ENCODE measurements at places on chromosomes 1 and 21.

DNA sequence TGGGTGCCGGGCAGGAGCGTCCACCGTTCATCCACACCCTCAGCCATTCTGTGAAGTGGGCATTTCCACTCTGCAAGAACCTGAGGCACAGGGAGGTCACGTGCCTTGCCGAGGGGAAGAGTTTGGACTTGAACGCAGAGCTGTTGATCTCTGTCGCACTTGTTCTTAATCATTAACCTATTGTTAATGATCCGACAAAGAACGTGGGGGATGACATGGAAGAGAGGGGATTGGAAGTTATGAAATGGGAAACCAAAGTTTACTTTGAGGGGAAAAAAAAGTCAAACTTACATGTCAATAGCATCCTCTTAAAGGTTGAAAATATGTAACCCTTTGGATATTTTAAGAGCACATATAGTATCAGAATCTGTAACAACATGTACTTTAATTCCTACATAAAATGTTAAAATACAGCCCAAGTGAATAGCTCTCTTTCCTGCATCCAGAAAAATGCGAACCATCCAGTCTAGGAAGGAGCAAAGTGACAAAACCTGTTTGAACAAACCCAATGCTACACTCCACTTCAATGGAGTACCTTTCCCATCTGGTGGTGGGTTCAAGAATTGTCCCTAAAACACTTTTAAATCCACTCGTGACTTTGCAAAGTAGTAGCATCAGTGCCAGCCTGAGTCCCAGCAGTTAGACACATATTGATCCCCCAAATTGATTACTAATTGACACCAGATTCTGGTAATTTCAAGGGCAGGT lies 75.5 kb downstream of the SETD4 start:
- DNase-seq: no peak

GRCh38 chr1:110645821-110646735 lies 28.7 kb downstream of the KCNA3 start:
- DNase-seq: no peak

- no peak for DNase-seq
Observed at GRCh38 chr1:64263335-64263734, 59.9 kb downstream of the UBE2U start.

GRCh38 chr1:214296860-214297745 lies 16.1 kb downstream of the SMYD2 start:
- no peak for DNase-seq

DNA sequence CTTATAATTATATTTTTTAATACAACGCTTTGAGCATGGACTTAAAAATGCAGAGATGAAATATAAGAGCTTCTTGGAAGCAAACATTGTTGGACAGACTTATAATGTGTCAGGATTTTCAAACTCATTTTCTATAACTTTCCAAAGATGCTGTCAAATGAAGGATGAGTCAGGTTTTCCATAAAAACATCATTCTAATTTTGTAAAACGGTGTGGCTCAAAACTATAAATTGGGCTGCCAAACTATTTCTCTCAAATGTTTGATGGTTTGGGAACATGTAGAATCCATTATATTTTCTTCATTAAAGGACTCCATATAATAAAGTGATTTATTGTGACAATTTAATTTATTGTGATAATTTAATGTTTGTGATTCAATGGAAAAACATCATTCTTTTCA lies 511.2 kb downstream of the USP25 start:
- DNase-seq: no peak

GRCh38 chr1:21781815-21782348 lies 1.1 kb downstream of the USP48 start:
- DNase-seq: no peak

- no peak for DNase-seq
Observed at GRCh38 chr1:31598980-31599379, 18.5 kb upstream of the HCRTR1 start.

- no peak for DNase-seq
Observed at GRCh38 chr1:82844911-82845827, 1044.4 kb downstream of the ADGRL2 start.

DNA sequence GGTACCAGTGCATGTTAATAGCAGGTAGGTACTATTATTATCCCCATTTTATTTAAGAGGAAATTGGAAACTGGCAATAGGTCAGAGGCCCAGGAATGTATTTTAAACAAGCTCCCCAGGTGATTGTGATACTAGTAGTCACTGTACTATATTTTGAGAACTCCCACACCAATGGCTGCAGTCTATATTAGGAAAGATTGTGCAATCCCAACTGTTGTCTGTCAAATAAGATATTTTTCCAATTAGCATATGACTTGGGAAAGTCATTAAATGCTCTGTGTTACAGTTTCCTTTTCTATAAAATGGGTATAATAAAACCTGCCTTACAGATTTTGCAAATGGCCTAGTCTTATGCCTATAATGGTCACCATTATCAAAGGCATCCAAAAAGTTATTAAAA lies 94.2 kb upstream of the DMRTA2 start:
- DNase-seq: no peak

GRCh38 chr1:156194300-156194652 lies 372 bp downstream of the SLC25A44 start:
- no peak for DNase-seq

- DNase-seq: no peak
Observed at GRCh38 chr1:87826681-87827251, 498.1 kb downstream of the LMO4 start.

- no peak for DNase-seq
Observed at GRCh38 chr1:42258218-42258617, 76.8 kb downstream of the FOXJ3 start.

- DNase-seq: no peak
Observed at GRCh38 chr1:234536741-234537140, 57.8 kb upstream of the TARBP1 start.

GRCh38 chr1:67612788-67613241 lies 72.2 kb upstream of the GADD45A start:
- no peak for DNase-seq

DNA sequence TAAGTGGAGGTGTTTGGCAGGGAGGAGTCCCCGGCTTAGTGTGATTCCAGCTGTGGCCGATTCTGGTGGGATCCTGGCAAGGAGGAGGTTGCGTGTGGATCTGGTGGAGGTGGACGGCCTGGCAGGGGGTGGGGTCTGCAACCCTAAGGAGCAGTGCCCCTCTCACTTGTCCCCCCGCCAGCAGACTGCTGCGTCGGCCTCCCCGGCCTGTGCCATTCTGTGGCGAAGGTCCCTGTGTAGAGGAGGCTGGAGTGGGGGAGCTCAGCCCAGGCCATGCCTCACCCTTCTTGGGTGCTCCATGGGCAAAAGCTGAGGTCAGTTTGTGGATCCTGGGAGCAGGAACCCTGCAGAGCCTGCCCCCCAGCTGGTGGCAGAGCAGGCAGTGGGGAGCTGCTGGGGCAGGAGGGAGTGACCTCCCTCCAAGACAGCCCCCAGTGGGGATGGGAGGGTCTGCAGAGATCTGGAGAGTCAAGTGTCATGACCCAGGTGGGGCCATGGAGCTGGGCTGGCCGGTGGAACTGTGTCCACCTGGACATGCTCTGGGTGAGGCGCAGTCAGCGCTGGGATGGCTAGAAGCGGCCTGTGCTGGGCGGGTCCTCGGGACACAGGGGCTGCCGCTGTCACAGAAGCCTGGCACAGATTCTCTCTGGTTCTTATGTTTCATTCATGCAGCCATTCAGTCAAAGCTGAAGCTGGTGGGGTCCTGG lies 5.3 kb downstream of the MIB2 start:
- DNase-seq: no peak

- no peak for DNase-seq
Observed at GRCh38 chr1:10516925-10517676, 42.4 kb downstream of the PEX14 start.

DNA sequence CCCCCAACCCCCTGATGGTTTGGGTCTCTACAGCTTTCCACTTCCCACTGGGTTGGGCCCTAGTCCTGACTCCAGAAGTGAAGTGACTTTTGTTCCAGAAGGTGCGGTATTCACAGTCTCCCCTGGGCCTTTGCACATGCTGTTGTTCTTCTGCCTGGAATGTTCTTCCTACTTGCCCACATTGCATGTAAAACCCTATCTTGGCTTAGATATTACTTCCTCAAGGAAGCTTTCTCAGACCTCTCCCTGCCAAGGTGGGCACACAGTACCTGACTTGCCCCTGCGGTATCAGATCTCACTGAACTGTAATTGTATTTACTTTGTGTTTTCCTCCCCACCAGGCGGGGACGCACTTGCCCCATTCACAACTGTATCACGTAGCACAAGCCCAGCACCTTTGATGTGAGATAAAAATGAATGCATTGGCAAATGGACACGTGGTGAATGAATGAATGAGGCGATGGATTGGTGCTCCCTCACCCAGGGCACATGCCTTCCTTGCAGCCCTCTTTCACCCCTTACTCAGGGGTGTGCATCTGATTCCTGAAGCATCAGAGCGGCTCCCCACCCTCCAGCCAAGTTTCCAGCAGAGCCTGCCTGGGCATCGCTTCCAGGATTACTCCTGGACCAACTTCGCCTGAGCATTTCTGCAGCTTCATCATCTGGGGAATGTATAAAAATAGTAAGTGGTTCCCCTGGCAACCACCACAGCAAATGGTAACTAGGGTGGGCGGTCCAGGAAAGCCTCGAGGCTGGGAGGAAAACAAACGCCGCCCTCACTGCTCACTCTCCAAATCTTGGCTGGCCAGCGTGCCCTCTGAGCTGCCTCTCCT lies 19.8 kb downstream of the NENF start:
- DNase-seq: no peak

DNA sequence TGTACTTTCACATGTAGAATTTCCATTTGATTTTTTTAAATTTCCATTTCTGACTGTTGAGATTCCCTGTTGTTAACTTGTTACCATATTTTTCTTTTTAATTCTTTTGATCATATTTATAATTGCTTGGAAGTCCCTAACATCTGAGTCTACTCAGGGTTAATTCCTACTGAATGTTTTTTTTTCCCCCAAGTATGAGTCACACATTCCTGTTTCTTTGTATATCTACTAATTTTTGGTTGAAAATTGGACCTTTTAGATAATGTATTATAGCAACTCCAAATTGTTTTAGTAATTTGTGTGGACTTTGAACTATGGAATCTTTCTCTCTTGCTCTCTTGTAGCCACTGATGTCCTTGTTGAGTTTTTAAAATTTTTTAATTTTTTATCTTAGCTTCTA lies 54.6 kb downstream of the STXBP3 start:
- DNase-seq: no peak

DNA sequence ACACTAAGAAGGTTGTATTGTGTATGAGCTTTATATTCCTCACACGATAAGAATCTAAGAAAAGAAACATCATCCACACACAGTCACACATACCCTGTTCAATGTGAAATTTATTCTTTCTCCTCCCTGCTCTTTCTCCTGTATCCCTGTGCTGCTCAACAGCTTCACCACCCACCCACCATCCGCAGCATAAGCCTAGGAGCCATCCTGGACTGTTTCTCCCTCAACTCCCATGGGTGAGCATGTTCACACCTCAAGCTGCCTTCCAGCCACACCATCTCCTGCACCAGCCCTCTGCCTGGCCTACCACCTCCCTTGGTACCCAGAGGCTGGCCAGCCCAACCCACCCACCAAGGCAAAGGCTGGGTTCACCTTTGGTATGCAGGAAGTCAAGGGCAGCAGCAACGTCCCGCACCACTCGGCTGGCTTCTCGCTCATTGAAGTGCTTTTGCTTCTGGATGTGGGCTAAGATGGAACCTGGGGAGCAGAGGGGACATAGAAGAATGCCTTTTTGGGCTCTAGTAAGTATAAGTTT lies 20.3 kb upstream of the KNCN start:
- DNase-seq: no peak

DNA sequence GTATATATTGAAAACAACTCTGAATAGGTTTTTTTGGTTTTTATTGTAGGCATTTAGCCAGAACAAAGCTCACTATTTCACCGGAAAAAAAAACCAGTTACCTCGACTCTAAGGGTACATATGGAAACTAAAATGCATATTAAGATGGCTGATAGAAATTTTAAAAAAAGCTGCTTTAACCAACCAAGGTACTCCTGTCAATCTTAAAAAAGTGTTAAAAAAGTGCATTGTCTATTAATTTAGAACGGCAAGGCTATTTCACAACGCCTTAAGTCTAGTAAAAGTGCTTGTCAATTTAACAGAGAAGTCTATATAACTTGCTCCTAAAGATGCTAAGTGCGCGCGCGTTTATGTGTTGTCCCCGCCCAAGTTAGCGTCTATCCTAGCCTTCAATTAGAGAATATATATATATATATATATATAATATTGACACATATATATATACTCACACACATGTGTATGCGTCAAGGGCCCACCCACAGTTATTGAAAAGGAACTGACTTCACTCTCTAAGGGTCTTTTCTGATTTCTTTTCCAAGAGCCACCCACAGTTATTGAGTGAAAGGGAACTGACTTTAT lies 934 bp downstream of the ASPM start:
- DNase-seq: no peak

GRCh38 chr1:183166454-183166853 lies 19.6 kb upstream of the LAMC2 start:
- no peak for DNase-seq

DNA sequence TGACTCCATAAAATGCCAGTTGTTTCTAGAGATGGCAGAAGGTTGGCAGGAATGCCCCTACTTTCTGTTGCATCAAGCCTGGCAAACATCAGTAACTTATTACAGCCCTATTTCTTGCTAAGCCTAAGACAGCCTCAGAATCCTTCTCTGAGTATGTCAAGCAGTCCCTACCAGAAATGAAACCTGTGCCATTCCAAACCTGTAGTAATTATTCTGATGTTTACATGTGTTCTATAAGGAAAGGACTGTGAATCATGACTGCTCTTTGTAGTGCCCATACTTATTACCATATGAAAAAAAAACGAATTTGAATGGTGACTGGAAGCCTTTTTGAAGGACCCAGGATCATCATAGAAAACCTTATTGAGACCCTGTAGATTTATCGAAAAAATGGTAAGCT lies 5.4 kb downstream of the CDCA8 start:
- no peak for DNase-seq

DNA sequence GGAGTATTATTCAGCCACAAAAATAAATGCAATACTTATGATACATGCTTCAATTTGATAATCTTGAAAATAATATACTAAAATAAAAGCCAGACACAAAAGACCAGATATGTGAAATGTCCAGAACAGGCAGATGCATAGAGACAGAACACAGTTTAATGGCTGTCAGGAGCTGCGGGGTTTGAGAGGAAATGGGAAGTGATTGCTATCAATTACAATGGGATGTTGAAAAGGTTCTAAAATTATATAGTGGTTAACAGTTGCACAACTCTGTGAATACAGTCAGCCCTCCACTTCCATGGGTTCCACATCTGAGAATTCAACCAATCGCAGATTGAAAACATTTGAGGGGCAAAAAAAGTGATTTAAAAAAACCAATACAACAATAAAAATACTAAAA lies 54.0 kb downstream of the LTN1 start:
- DNase-seq: no peak

DNA sequence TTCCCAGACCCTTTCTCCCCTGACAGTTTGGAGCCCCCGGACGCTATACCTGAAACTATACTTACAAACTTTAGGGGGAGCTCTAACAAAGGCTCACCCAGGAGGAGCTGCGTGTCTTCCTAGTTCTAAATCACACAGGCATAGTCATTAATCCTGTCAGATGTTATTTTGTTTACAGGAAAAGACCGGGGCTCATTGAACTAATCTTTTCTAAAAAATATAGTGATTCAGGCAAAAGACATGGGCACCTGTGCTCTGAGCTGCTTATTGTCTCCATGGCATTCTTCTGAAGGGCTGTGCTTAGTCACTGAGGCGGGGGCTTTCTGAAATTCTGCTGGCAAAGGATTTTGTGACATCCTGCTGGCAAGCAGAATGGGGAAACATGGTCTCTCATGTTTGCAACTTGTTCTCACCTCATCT lies 1577.0 kb downstream of the NCAM2 start:
- DNase-seq: no peak

GRCh38 chr1:29342351-29342750 lies 106.0 kb downstream of the PTPRU start:
- DNase-seq: no peak

- DNase-seq: no peak
Observed at GRCh38 chr1:81549588-81550127, 251.1 kb upstream of the ADGRL2 start.

Measured in activated naive CD4-positive, alpha-beta T cell treated with anti-CD3 and anti-CD28 coated beads, Interleukin-2, amount 50 U/mL, for 16 hours (primary cell).